ENCODE measurements at places on chromosomes 7 and 10. TPM values are rescaled to one million over a fixed set of nuclear protein-coding genes. Genes with fewer than 3 reads are reported as not detected.

Gene SEPTIN14
- polyA plus RNA-seq, result not detected

DNA sequence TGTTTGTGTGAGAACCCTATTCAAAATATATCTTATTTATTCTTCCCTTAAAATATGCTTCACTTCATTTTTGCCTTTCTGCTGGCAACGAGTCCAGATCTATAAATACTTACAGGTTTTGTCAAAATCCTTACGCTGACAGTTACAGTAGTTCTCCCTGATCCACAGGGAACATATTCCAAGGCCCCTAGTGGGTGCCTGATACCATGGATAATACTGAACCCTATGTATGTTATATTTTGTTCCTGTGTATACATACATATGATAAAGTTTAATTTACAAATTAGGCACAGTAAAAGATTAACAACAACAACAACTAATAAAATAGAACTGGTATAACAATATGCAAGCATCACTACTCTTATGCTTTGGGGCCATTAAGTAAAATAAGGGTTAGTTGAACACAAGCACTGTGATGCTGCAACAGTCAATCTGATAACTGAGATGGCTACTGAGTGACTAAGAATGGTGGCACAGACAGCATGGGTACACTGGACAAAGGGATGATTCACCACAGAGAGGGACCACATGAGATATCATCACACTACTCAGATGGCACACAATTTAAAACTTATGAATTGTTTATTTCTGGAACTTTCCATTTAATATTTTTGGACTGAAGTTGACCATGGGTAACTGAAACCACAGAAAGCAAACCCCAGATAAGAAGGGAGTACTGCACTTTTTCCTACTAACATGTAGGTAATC lies 29.4 kb upstream of the PCGF5 start:
- DNase-seq, result no peak

Gene HOXA10
- polyA plus RNA-seq, result not detected

- DNase-seq, result no peak
Measured at GRCh38 chr7:5384618-5385017, 39.0 kb downstream of the TNRC18 start.

DNA sequence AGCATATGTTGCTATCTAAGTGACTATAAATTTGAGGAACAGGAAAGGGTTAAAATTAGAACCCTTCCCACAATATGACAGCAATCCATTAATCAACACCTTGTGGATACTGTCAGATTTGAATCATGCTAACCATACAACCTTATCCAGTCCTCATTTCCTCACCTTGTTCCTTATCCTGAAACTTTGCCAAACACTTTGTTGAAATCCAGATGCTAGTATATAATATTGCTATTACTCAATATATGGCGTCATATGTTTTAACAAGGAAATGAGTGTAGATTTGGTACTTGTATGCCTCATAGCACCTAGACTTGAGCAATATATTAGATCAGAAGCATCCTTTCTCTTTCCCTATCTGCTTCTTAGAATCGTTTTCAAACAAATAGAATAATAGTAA lies 66.3 kb upstream of the SLC25A13 start:
- DNase-seq, result no peak

DNA sequence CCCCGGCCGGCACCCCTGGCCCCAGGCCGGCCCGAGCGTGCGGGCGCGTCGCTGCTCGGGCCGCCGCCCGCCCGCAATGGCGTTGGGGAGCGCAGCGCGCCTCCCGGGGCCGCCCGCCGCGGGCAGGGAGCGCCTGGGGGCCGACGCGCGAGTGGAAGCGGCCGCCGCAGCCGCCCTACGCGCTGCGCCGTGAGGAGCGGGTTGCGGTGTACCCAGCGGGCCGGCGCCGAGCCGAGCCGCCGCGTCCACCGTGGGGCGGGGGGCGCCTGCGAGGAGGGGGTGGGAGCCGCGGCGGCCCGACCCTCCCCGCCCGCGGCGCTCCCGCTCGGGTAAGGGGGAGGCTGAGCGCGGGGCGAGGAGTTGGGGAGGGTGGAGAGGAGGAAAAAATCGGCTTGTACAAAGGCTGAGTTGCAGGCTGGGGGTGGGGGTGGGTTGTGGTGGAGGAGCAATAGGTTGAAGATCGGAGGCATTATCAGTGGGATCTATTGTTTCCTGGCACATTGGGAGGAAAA lies 473 bp downstream of the PPP1R9A start:
- DNase-seq, result peak; percentile 47

DNA sequence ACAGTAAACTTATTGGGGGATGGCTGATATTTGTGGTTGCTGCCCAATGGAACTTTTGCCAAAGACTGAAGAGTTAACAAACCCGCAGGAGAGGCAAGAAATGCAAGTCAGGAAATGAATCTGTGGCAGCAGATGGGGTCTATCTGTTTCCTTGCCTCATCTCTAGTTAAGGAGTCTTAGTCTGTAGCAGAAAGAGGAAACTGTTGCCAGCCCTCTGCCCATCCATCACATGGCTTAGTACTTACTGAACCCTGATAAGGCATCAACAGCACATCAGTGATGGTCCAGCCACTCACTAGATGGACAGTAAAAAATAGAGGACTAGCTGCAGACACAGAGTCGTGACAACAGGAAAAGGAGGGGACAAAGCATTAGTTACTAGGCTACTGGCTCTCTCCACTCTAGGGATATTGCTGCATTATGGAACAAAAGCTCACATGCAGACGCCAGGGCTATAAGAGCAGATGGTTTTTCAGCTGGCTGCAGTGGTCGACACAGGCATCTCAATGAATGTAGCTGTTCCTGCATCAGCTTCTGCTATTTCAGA lies 614.7 kb downstream of the PARD3 start:
- DNase-seq, result no peak

DNA sequence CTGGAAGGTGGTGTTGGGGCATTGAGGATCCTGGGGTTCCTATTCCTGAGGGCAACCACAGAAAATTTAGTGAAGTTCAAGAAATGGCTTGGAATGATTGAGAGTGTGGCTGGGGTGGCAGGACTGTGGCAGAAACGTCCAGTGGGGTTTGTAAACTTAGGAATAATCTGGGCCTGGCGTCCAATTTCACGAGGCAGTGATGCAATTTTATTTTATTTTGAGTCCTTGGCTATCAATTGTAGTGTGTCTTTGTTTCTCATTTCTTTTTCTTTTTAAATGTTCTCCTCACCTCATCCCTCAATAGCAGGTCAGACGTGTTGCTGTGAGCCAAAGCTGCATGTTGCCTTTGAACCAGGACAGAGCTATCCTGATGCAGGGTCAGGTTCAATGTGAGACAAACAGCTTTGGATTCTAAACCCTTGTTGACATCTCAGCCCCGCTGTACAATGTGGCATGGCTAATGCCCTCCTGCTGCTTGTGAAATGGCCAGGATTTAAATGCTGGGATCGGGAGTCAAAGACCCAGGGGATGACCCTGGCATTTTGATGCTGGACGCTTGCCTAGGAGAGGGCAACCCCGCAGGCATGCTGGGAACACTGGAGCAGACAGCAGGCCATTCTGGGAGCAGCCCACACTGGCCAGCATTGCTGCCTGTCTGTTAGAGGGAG lies 64.8 kb downstream of the RBM20 start:
- no peak for DNase-seq

DNA sequence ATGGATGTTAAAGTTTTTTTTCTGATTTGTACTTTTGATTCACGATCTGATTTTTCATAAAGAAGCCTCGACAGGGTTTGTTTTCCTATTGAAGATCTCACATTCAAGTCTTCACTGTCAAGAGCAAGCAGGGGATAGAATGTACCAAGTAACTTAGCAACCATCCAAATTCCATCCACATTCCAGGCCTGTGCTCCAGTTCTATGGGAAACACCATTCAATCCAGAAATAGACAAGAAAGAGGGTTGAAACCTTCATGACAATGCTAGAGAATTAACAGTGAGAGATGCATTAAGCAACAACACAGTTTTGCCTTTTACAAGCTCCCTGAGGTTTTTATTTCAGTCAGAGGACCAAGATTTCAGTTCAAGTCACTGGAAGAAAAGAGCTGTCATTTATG lies 300.2 kb downstream of the NEBL start:
- no peak for DNase-seq

DNA sequence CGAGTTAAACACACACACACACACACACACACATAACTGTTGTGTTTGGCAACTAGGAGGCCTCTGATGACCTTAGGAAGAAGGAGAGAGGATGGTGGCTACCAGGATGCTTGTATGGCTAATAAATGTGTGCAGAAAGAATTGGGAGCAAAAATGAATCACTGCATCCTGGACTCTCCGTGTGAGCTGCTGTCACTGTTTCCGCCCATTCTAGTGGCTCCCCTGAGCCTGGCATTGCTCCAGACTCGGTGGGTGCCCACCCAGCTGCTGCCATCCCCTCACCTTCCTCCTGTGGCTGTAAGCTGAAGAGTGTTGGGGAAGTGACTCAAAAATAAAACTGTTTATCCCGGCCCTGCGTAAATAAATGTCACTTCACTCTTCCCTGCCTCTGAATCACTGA lies 149.5 kb upstream of the MINDY3 start:
- DNase-seq, result no peak

DNA sequence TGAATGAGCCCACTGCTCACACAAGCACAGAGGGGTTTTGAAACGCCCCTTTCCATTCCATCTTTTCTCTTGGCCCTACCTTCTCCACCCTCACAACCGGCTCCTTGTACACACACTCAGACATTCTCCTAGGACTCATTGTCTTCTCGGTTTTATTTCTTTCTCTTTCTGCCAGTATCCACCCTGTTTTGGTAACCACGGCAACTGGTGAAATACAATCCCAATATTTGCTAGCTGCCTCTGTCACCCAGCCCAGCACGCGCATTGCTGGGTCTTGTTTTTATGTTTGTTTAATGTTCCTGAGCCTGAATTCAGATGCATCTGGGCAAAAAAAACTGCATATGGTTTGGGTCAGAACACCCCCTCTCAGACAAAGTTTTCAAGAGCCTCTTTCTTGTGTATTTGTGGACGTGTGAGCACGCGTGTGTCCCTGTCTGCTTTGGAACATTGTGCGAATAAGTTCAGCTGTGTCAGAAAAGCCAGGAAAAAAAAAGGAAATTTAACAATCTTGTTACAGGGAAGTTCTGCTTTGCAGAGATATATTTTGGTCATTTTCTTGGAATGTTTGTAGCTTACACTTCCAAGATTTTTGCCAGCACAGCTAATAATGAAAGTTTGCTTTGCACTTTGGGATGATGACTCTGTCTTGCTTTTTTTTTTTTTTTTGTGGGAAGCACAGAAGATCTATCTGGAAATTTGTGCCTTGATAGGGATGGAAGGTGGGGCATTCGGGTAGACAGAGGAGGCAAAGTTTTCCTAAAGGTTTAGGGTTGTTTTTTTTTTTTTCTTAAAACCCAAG lies 225.9 kb downstream of the TRIL start:
- peak; percentile 72 for DNase-seq

Gene MRC1
- polyA plus RNA-seq, result 4.4 TPM

- DNase-seq, result peak; percentile 70
Measured at GRCh38 chr7:137989094-137989493, 12.8 kb downstream of the CREB3L2 start.

- no peak for DNase-seq
Measured at GRCh38 chr10:20147684-20148083, 331.5 kb downstream of the PLXDC2 start.

Gene PALD1
- polyA plus RNA-seq, result 2.8 TPM

- DNase-seq, result no peak
Measured at GRCh38 chr10:625751-626711, 63.4 kb downstream of the DIP2C start.

Gene IRF5
- 1.6 TPM for polyA plus RNA-seq

Gene H2AZ2
- polyA plus RNA-seq, result 163 TPM

GRCh38 chr10:98417481-98417959 lies 2.5 kb upstream of the PYROXD2 start:
- DNase-seq, result no peak

GRCh38 chr10:44990302-44990655 lies 10.4 kb upstream of the ZNF22 start:
- peak; percentile 65 for DNase-seq

DNA sequence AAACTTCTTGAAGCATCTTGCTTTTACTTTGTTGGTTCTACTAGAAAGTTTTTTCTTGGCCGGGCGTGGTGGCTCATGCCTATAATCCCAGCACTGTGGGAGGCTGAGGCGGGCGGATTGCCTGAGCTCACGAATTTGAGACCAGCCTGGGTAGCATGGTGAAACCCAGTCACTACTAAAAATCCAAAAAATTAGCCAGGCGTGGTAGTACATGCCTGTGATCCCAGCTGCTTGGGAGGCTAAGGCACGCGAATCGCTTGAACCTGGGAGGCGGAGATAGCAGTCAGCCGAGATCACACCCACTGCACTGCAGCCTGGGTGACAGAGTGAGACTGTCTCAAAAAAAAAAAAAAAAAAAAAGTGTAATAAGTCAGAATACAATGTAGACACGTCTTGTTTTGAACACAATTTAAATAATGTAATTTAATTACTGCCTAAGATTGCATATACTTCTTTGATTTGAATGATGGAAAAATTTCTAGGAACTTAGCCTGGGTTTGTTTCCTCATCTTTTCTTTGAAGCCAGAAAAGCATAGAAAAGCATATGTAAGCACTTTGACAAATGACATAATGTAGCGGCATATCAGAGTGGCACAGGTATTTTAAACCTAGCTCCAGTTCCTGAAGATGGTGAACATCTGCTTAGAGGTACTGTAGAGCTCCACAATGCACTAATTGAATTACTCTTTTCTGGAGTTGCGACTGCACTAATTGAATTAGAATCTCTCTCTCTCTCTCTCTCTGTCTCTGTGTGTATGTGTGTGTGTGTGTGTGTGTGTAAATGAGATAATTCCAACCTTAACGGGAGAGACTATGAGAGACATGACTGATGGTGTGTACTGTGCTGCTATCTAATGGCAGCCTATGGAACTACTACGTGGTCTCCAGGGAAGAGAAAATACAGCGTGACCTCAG lies 87.8 kb downstream of the BTRC start:
- DNase-seq, result peak; percentile 12
